ENCODE measurements at places on chromosomes 7 and 10.

DNA sequence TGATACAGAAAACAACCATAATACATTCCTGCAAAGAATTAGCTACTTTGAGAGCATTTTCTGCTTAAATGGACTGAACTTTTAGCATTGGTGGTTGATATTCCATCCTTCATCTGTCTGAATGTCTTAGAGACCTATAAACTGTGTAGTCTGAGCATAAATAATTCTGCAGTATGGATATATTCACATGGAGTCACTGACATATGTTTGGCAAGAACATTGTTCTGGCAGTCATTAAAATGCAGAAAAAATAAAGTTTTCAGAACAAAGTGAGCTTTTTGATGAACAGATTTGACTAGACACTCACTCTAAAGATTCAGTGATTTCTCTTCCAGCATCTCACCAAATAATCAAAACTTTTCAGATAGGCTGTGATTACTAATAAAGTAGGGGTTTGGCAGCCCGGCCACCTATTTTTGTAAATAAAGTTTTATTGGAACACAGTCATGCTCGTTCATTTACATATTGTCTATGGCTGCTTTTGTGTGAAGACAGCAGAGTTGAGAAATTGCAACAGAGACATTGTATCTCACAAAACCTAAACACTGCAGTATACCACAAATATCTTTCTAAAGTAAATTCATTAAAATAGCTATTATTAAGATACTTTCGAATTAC, 44.1 kb upstream of the RAPGEF5 start:
- no peak for DNase-seq

GRCh38 chr10:114876602-114877300, 55.2 kb downstream of the FHIP2A start:
- no peak for DNase-seq

DNA sequence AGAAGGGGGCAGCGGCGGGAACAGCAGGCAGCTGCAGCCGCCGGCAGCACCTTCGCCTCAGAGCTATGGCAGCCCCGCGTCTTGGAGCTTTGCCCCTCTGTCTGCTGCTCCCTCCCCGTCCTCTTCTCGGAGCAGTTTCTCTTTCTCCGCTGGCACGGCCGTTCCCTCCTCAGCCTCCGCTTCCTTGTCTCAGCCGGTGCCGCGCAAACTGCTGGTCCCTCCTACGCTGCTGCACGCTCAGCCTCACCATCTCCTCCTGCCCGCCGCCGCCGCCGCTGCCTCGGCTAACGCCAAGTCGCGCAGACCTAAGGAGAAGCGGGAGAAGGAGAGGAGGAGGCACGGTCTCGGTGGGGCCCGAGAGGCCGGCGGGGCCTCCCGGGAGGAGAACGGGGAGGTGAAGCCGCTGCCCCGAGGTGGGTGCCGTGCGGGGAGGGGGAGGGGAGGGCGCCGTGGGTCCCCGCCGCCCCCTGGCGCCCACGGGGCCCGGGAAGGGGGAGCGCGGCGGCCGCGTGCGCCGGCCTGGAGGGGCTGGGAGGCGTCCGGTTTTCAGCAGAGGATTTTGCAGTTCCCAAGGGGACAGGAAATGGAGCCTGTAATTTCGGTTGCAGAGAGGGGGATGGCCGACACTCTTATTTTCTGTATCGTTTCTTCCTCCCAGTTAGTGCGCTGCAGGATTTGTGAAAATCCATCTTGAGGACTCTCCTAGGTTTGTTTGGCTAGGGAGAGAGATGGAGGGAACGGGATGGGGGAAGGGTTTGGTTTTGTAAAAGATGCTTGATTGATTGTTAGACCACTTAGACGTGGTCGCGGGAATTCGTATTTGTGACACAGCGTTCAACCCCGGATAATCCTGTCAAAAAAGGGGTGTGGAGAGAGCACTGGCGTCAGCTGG, 630 bp downstream of the RSBN1L start:
- DNase-seq: peak; percentile 57

GRCh38 chr7:41886262-41886900, 183.5 kb upstream of the INHBA start:
- DNase-seq: no peak

DNA sequence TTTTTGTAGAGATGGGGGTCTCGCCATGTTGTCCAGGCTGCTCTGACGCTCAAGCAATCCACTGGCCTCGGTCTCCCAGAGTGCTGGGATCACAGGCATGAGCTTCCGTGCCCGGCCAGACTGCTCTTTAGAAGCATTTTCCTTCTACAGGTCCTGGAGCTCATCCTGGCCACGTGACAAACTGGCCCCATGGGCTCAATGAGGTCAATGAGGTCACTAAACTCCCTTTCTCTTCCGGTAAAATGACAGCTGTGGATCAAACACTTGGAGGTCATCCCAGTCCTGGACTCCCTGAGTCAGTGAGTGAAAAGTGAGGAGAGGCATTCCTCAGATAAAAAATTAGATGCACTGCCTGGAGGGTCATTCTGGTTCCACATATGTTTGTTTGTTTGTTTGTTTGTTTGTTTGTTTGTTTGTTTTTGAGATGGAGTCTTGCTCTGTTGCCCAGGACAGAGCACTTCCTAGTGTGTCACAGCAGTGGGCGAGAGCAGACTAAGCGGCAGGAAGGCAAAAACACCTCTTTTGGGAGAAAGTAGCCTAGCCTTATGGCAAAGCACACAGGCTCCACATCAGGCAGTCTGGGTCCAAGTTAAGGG, 134.9 kb downstream of the TNS3 start:
- no peak for DNase-seq

DNA sequence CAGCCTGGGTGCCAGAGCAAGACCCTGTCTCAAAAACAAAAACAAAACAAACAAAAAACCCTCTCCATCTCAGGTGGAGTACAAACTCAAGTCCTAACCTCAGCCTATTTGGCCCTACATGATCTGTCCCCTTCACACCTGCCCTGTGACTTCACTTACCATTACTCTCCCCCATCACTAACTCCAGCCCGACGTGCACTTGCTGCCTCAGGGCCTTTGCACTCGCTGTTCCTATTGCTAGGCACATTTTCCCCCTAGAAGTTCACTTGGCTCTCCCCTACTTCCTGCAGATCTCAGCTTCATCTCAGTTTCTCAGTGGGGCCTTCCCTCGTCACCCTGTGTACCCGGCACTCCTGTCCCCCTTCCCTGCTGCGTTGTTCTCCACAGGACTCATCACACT, 8.5 kb upstream of the LRMDA start:
- DNase-seq: no peak

GRCh38 chr7:141992156-141992555, 3.5 kb upstream of the MGAM start:
- DNase-seq: no peak

- DNase-seq: no peak
These were observed 48.0 kb upstream of the DLG5 start for GRCh38 chr10:77974396-77975074.

GRCh38 chr10:71761541-71762113, 11.7 kb downstream of the VSIR start:
- DNase-seq: no peak

DNA sequence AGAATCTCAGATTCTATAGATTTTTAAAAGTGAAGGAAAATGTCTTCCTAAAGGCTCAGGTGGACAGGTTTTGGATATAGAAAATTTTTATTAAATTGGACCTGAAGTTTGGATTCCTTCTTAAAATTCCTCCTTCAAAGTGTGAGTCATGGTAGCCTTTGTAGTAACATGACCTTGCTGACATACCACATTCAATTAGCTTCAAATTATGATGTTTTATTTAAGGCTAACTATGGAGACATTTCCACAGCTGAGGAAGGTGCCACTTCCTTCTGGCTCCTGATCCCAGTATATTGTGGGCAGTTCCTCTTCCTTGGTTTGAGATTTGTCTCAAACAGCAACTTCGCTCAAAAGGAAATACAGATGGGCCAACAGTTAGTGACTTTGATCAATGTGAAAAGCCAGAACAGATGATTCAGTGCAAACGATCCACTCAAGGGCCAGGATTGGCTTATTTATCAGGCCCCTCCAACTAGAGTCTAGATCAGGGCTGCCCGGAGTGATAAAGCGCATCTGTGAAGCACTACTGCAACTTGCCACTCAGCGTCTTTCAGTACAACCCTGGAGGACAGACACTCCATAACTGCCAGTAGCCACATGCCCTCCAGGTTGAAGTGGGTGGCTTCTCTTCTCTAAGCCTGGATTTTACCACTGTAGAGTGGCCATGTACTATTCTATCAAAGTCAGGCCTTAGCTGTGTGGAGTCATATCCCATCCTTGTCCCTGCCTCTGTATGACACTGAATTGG, 573.5 kb downstream of the KIF20B start:
- DNase-seq: no peak

- no peak for DNase-seq
These were observed 42.8 kb downstream of the HERPUD2 start for GRCh38 chr7:35652124-35652523.

- DNase-seq: peak; percentile 90
These were observed 6.5 kb downstream of the ARPC1B start for GRCh38 chr7:99380823-99381663.
